ENCODE measurements at places on chromosomes 16 and 17.

- no peak for DNase-seq
Observed at GRCh38 chr17:35068249-35068648, 4.7 kb upstream of the RFFL start.

DNA sequence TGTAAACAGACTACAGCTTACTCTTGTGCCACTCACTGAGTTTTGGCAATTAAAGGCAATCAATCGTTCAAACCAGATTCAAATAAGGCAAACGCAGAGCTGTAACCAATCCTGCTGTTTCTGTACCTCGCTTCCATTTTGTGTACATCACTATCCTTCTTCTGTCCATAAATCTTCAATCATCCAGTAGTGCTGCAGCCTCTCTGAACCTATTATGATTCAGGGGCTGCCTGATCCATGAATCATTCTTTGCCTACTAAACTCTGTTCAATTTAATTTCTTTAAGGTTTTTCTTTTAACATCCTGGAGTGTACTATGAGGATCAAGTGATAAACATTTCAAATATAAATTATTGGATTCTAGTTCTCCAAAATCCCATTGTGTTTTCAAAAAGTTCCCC is 93.9 kb downstream of the CEP112 start:
- DNase-seq = peak; percentile 2

DNA sequence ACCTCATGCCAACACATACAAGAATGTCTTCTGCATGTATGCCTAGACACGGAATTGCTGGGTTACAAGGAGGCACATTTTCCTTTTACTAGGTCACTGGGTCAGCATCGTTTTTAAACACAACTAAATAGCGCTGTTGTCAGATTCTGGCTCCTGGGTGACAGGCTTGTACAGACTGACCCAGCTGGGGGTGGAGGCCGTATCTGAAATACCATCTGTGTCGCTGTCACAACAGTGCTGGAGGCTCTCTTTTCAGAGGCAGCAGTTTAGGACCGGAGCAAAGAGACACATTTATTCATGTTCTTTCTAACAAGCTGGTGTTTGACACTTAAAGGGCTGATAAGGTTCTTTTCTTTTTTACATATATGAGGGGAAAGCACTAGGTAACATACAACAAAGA is 403.0 kb upstream of the ASIC2 start:
- DNase-seq = no peak

DNA sequence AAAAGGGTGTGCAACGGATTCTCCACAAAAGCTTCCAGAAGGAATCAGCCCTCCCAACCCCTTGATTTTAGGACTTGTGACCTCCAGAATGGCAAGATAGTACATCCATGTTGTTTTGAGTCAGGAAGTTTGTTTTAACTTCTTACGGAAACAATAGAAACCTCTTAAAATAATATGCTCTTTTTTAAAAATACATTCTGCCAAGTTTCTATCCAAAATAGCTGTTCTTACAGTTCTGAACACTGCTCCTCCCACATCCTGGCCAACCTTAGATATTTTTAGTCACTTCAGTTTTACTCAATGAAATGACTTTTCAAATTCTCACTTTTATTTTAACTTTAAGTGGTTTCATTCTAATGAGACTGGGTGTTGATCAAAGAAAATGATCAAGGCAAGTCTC is 156.4 kb downstream of the ZNF18 start:
- no peak for DNase-seq

DNA sequence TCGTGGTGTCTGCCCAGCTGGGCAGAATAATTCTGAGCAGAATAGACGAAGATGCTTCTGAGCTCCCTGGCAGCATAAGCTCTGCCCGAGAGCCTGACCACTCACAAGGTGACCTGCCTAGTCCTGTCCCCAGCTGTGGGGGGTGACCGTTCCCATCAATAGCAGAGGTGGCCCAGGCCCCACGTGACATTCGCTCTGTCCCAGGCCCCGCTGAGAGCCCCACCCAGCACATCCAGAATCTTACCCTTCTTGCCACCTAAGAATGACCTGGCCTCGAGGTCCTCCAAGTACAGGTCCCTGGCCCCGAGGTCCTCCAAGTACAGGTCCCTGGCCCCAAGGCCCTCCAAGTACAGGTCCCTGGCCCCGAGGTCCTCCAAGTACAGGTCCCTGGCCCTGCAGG is 695 bp upstream of the TMEM204 start:
- DNase-seq = no peak

DNA sequence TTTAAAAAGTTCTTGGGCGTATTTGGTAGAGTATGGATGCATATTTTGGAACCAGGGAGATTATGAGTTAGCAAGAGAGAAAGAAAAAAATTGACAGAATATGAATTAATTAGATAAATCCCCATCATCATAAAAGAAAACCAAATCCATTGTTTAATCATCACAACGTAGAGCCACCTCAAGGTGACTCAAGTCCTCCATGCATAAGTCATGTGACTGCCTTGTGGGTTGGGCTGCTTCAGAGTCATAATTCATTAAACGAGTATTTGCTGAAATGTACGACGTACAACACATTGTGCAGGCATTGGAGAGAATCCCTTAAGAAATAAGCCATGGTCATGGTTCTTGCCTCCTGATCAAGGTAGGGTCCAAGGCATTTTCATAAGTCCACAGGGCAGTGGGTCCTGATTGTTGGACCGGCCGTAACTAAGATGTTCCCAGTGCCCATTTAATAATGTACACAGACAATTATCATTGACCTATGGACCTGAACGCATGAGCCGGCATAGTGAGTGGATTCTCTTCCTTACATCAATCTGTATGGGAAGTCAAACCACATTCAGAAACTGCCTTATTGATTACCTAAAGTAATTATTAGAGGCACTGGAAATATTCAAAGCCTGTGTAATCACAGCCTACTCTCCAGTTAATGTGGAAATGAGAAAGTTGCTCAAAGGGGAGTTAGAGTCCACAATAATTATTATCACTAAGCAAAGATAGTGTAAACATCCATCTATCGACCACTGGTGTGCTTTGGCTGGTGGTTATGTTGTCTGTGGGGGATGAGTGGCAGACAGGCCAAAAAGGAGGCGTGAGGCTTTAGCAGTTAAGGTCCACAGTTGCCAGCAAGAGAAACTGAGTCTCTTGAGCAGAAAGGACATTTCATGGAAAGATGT is 165.4 kb downstream of the PITPNC1 start:
- DNase-seq = no peak

- DNase-seq = no peak
Observed at GRCh38 chr17:36074365-36074764, 10.3 kb downstream of the CCL18 start.

DNA sequence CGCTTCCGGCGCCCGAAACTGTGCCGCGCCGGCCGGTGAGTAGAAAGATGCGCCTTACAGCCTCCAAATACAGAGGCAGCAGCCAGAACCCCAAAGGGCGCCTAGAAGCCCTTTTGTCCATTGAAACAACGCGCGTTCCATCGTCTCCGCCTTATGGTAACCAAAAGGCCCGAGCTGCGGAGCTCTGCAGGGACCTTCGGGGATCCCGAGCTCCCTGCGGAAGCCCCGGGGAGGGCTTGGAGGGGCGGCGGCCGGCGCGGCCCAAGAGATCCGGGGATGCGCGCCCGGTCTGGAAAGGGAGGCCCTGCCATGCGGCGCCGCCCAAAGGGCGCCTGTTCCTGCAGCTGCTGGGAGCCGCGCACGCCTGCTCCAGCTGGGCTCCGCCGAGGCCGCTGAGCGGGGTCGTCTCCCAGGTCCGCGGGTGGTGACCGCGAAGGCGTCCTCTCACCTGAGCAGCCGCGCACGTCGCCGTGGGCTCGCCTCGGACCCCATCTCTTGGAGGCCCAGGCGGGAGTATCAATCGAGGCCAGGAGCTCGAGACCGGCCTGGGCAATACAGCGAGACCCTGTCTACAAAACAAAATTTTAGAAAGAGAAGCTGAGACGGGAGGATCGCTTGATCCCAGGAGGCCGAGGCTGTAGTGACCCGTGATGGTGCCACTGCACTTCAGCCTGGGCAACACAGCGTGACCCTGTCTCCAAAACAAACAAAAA is 742 bp upstream of the FBXO31 start:
- DNase-seq = no peak

DNA sequence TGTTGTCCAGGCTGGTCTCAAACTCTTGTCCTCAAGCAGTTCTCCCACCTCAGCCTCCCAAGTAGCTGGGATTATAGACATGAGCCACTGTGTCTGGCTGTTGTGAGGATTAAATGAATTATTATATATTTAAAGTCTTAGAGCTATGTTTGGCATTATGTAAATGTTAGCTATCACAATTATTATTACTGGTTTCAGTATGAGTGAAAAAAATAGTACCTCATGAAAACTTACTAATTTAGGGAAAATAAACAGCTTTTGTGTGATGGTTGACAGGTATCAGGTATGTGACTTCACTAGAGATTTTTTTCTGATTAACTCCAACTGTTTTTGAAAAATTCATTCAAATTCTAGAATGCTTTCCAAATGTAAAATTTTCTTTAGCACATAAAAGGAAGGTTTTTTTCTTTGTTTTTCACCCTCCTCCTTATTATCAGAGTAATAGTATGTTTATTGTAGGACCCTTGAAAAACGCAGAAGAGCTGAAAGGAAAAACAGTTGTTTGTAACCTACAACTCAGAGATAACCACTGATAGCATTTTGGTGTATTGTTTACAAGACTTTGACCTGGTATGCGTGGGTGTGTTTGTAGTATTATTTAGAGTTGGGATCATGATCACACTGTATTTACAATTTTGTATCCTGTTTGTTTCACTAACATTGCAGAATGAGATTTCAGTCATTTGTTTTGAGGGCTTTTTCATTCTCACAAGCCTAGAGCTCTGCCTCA is 13.2 kb downstream of the NLK start:
- no peak for DNase-seq

- DNase-seq = no peak
Observed at GRCh38 chr17:43224146-43224705, 4.2 kb downstream of the CCDC200 start.

GRCh38 chr16:22638393-22639206 is 127.9 kb downstream of the NPIPB5 start:
- no peak for DNase-seq

- DNase-seq = no peak
Observed at GRCh38 chr16:7393680-7394079, 61.0 kb downstream of the RBFOX1 start.

- no peak for DNase-seq
Observed at GRCh38 chr17:68784431-68784830, 170.8 kb downstream of the ABCA8 start.

GRCh38 chr17:57954397-57955182 is 622 bp downstream of the CUEDC1 start:
- DNase-seq = no peak

Measured in astrocyte (in vitro differentiated cells and primary cell).